ENCODE measurements at places on chromosomes 2 and 18. TPM values are rescaled to one million over a fixed set of nuclear protein-coding genes. Genes with fewer than 3 reads are reported as not detected.

Gene SPHKAP
- total RNA-seq: 0.09 TPM

Gene VIT
- total RNA-seq: 10.0 TPM

Gene VWA3B
- total RNA-seq: 0.16 TPM

Gene CYP27C1
- not detected for total RNA-seq

Gene GTF3C2
- total RNA-seq: 13.7 TPM

Gene SLC66A2
- 35.8 TPM for total RNA-seq

Gene POTEC
- total RNA-seq: not detected

Gene HOXD13
- not detected for total RNA-seq

Gene GREB1
- total RNA-seq: 0.47 TPM

Gene PFN4
- 0.43 TPM for total RNA-seq

Gene DHX57
- 19.7 TPM for total RNA-seq

Gene CYRIA
- 1.7 TPM for total RNA-seq

Gene ONECUT2
- not detected for total RNA-seq

Gene CAPN14
- total RNA-seq: 0.16 TPM

Gene EGR4
- under 0.01 TPM for total RNA-seq

Gene STK17B
- total RNA-seq: 20.0 TPM

Gene SCYGR4
- total RNA-seq: not detected

Gene CRYGB
- not detected for total RNA-seq

Gene CHRNG
- total RNA-seq: not detected

Gene RGPD4
- total RNA-seq: not detected

Gene NT5DC4
- total RNA-seq: not detected

Gene RGPD5
- total RNA-seq: 18.8 TPM

Gene HSBP1L1
- total RNA-seq: 9.1 TPM

Gene CXCR1
- not detected for total RNA-seq

Gene FSHR
- total RNA-seq: under 0.01 TPM

Gene BUB1
- 5.8 TPM for total RNA-seq

Gene CYP27A1
- 36.0 TPM for total RNA-seq

Gene DGKD
- total RNA-seq: 9.3 TPM

Gene MEP1B
- total RNA-seq: not detected

Gene PXDN
- 73.5 TPM for total RNA-seq

Gene CCDC74B
- total RNA-seq: 10.6 TPM

Gene CMPK2
- 0.47 TPM for total RNA-seq

Gene ATL2
- total RNA-seq: 55.0 TPM

Gene SIX3
- not detected for total RNA-seq

Measured in bronchial smooth muscle cell (primary cell).